Fibroblast of skin of right quadriceps (primary cell): ENCODE measurements at places on chromosomes 6 and 20.
A peak's percentile ranks its signal among the peaks of the same experiment; 100 is the strongest.

DNA sequence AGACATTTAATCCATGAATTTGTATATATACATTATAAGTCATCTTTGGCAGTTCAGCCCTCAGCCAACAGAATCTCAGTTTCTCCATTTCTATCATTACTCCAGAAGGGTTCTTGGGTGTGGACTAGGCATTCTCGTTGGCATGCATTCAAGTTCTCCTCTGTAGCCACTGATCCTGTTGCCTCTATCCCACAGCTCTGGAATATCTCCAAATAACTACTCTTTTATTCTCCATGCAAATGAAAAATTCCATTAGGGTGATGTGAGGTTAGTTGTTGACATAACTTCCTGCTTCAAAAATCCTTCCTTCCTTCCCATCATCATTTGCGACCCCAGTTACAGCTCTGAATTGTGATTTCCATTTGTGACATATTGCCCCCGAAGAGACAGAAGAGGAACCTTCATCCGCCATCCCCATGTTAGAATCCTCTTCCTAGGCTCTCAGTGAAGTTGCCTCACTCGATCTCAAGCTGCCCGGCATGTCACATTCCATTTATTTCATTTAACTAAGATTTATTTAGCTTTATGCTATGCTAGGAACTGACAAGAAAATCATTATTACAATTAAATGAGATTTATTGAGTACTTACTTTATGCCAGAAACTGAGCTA, 93.7 kb upstream of the EDN1 start:
- DNase-seq: peak; percentile 86

DNA sequence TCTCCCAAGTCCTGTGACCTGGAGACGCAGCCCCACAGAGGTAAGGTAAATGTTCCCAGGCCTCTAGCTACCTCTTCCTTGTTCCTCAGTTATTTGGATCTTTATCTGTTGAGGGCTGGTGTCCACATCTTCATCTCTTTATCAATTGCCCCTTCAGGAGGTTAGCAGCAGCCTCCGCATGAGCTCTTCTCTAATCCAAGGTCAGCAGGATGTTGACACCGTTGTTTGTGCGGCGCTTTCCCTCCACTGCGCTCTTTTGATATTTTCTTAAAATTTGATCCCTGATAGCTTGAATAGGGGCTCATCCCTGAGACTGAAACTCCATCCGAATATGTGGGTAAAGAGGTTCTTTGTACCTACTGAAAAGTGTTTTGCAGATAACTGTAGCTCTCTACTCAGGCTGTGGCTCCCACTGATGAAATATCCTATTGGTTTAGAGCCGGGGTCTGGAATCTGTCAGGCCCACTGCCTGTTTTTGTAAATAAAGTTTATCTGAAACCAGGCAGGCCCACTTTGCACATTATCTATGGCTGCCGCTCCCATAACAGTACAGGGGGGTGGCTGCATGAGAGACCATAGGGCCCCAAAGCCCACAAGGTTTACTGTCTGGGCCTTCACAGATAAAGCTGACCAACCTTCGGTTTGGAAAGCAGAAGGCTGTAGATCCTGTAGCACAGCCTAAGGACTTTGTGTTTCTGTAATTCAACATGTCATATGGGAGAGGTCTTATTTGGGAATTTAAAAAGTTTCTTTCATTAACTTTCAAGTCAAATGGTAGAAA, 362.6 kb downstream of the QKI start:
- no peak for DNase-seq

DNA sequence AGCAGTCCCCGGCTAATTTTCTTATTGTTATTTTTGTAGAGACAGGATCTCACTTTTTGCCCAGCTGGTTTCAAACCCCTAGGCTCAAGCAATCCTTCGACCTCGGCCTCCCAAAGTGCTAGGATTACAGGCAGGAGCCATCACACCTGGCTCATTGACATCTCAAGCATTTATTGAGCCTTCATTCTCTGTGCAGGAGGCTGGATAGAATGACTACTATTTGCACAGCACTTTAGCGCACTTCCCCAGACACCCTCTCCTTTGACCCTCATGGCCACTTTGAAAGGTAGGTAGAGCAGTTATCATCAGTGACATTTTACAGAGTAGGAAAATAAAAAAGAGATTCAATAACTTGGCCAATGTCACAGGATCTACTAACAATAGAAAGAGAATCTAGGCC, 124.0 kb upstream of the STXBP5 start:
- DNase-seq: no peak

DNA sequence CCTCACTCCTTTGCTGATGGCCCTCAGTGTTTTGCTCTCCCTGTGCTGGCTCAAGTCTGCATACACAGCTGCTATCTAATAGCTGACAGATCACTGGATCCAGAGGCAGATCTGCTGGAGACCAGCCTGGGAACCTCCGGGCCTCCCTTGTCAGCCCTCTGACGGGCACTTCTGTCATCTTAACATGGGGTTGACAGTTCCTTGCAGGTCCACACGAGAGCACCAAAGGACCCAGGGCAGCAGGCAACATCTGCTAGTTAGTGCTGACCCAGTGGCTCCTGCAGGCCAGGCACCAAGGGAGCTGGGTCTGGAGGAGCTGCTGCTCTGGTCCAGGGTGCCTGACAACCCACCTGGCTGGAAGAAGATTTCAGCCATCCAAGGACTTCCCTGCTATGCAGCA, 208.1 kb downstream of the UST start:
- DNase-seq: no peak

GRCh38 chr6:114785235-114786127, 442.7 kb upstream of the HS3ST5 start:
- DNase-seq: no peak

DNA sequence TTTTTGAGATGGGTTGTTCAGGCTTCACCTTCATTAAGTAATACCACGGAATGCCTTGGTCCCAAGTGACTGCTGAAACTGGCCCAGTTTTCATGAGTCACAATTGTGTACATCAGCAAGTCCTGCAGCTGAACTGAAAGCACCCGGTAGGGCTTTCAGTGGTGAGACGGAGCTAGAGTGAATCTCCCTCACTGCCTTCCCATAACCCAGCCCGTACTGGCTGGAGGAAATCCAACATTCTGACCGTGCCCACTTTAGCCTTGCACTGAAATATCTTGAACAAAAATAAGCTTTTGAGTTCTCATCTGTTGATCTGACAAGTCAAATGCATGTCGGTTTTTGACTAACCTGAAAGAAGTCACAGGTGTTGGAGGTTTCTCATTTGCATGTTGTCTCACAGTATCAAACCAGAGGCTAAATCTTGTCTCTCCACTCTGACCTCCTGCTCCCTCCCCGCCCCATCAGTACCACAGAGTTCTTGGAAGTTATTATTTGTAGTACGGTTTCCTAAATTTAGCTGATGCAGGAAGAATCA, 35.9 kb downstream of the DUSP22 start:
- DNase-seq: peak; percentile 94

DNA sequence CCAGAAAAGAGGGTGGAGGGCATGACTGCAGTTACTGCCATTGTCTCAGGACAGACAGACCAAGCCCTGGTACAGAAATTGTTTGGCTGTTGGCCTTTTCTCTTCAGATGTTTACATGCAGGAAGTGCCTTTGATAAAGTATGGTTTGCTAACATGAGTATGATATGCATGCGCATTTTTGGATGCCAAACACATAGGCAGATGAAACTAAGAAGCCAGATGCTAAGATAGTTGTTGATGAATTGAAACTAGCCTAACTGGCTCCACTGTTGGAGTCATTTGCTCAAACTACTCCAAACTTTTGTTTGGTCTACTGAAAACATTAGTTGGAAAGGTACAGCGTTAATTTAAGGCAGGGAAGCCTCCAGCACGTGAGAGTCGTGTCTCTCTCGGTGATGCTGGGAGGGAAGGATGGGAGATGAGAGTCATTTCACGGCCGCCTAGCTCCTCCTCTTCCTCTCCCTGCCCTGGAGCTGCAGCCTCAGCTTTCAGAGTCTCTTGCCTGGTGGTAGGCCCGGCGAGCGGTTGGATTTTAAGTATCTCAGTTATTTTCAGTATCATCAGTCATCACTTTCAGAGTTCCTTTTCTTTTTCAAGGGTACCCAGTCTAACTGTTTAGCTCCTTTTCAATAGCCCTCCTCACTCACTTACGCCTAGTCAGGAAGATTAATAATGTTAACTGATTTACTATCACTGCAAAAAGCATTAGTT, 29.7 kb downstream of the RREB1 start:
- peak; percentile 75 for DNase-seq

- no peak for DNase-seq
These were observed 244.4 kb upstream of the TCF21 start for GRCh38 chr6:133644548-133644891.

DNA sequence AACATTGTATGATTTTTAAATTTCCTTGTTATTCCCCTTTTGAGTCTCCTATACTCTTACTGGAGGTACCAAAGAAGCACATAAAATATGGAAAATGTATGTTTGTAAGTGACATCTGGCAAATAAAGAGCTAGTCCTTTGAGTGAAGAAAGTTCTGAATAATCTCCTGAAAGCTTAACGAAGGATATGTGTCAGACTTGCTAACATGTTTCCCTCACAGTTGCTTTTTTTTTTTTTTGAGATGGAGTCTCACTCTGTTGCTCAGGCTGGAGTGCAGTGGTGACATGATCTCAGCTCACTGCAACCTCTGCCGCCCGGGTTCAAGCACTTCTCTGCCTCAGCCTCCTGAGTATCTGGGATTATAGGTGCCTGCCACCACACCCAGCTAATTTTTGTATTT, 63.6 kb downstream of the STK4 start:
- DNase-seq: no peak

- DNase-seq: peak; percentile 11
These were observed 118.8 kb downstream of the PHACTR3 start for GRCh38 chr20:59723108-59723500.

GRCh38 chr20:431012-431904, 23.2 kb downstream of the RBCK1 start:
- DNase-seq: peak; percentile 66

- DNase-seq: peak; percentile 87
These were observed 968 bp upstream of the ZMYND8 start for GRCh38 chr20:47357296-47358038.

DNA sequence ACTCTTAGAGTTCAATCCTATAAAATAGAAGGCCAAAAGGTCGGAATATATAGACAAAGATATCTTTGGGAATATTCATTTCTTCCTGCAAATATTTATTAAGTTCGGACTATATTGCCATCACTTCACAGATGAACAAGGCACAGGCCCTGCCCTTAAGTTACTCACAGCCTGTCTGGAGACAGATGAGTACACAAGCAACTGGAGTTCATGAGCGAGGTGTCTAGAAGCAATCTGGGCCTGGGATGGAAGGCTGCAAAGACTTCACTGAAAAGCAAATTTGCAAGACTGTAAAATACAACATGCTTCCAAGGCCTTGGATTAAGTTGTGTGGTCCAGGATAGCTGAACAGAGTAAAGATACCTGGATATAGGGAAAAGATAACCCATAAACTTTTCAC, 56.7 kb upstream of the CEP85L start:
- peak; percentile 21 for DNase-seq

GRCh38 chr6:79640146-79641111, 9.3 kb downstream of the SH3BGRL2 start:
- no peak for DNase-seq

GRCh38 chr6:79170959-79171358, 63.5 kb downstream of the HMGN3 start:
- peak; percentile 50 for DNase-seq

DNA sequence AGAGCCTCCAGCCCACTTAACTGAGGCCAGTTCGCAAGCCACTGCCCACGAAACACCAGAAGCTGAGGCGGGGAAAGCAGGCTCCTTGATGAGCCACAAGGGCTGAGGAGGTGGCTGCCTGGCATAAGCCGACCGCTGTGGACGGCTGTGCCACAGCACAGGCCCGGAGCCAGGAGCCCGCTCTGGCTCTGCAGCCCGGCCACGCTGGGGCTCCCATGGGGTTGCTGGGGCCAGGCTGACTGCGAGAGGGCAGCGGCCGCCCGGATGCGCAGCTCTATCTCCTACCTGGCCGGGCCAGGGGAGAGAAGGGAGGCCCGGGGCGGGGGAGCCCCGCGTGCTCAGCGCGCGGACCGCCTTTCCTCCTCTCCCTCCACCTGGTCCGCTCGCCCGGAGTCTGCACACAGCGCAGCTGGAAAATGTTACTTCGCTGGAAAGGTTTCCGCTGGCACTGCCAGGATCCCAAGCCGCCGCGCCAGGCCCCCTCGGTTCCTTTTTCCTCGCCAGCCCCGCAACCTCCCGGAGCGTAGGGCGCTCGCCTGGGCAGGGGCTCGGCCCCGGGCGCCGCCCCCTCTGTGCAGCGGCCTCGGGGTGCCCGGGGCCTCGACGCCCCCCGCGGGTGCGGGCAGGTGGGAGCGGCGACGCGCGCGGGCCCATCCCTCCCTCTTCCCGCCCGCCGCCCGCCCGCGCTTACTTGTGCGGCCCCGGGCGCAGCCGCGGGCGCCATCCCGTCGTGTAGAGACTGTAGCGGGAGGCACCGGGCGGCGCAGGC, 657 bp downstream of the EMILIN3 start:
- DNase-seq: no peak

DNA sequence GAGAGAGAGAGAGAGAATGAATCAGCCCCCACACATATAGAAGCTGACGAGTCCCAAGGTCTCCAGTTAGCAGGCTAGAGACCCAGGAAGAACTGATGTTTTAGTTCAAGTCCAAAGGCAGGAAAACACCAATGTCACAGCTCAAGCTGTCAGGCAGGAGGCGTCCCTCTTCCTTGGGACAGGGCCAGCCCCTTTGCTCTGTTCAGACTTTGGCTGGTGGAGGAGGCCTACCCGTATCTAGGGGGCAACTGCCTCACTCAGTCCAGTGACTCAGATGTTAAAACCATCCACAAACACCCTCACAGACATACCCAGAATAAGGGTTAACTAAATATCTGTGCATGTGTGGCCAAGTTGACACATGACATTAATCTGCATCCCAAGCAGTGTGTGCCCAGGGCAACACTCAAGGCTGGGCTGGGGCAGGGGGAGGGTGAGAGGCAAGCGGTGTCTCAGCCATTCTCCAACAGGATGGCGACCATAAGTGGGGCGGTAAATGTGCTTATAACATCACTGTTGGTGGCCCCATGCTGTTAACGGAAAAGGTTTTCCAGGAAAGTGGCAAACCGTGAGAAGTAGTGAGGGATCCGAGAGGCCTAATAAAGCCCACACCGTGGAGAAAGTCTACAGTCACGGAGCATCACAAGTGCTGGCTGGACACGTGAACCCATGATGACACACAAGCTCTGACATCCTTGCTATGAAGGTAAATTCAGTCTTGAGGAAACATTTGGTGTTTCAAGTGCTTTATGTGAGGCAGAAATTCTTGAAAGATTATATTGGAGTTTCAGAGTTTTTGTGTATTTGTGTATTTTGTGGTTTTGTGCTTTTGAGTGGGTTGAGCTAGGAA, 28.1 kb downstream of the RAMACL start:
- DNase-seq: no peak
